ENCODE measurements at places on chromosomes 4 and X.

- no peak for DNase-seq
These were observed 27.2 kb upstream of the SMARCA5 start for GRCh38 chr4:143486314-143486713.

- DNase-seq, result no peak
These were observed 219.0 kb upstream of the PSAPL1 start for GRCh38 chr4:7653510-7654369.

GRCh38 chr4:150126201-150126863, 48.1 kb downstream of the DCLK2 start:
- no peak for DNase-seq

- DNase-seq, result no peak
These were observed 39.8 kb upstream of the TADA2B start for GRCh38 chr4:7003176-7003878.

DNA sequence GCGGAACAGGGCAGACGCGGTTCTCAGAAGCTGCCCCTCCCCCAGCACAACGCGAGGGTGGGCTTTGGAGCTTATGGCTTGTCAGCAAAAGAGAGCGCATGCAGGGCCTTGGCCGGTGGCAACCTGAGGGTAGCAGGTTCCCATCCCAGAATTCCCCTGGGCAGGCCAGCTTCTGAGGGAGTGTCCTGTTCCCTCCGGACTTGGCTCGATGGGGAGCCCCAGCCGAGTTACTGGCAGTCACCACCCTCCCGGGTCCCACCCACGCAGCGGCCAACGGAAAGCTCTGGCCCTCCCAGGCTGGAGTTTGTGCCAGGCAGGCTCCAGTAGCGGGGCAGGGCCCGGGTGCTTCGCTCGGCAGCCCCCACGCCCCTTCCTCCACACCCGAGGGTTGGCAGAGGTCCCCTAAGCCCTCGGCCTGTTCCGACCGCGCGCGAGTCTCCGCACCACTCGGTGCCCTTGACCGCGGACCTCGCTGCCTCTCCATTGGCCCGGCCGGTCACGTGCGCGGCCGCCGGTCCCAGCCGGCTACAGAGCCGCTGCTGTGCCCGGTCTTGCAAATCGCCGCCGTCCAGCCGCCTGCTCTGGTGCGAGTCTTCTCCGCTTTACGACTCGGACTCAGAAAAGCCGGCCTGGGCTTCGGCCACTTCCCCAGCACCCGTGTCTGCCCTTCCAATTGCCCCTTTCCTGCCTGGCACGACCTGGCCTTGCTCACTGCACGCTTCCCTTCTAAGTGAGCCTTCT, 20.9 kb upstream of the MTM1 start:
- no peak for DNase-seq

DNA sequence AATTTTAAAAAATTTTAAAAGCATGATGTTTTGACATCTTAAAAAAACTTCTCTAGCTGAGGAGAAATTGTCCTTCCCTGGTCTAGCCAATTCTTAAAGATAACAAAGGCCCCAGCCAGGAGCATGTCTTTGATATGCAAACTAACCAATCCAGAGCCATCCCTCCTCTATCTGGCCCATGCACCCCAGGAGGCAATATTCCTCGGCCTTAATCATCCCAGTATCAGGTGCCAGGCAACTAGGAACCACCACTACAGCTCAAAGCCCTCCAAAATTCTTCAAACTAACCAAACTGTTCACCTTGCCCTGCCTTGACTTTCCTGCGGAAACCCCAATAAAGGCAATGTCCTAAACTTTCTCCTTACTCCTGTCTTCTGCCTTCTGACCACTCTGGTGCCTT, 97.8 kb upstream of the USP9X start:
- DNase-seq, result no peak
